ENCODE measurements at places on chromosomes 3 and 15.

- DNase-seq = no peak
Measured at GRCh38 chr3:59538753-59539432, 489.1 kb upstream of the CFAP20DC start.

DNA sequence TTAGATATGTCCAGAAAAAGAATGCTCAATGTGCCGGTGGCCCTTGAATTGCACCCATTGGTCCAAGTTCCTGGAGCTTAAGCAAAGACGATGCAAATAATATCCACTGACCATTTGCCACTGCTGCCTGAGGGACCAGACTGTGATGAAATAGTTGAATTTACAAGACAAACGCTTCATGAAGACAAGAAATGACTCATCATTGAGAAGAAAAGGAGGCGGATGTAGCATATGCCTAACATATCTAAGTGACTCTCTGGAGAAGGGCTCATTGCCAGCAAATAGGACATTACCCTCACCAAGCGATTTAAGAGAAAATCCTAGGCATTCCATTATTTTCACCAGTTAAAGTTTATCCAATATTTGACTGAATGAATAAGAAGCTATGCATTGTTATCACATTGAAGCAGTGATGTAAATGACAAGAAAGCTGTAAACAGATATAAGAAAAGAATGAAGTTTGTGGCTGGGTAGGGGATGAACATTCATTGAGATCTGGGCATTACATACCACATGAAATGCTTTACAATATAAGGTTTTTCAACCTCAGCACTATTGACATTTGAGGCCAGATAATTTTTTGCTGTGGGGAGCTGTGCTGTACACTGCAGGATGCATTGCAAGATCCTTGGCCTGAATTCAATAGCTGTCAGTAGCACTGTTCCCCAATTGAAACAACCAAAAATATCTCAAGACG, 48.9 kb upstream of the CPNE4 start:
- DNase-seq = no peak

DNA sequence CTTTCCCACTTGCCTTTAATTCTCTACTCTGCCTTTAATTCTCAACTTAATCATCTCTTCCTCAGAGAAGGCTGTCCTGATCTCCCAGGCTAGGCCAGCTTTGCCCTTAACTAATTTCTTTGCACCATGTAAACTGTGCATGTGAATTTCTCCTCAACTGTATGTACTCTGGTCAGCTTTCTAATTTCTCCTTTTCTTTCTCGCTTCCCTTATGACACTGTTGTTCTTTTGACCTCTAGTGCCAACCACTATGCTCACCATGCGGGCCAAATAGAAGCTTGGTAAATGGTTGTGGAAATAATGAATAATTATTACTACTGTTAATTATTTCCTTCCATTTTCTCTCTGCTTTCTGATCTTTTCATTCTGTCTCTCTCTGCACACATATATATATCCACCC, 269.0 kb upstream of the CRBN start:
- DNase-seq = no peak

DNA sequence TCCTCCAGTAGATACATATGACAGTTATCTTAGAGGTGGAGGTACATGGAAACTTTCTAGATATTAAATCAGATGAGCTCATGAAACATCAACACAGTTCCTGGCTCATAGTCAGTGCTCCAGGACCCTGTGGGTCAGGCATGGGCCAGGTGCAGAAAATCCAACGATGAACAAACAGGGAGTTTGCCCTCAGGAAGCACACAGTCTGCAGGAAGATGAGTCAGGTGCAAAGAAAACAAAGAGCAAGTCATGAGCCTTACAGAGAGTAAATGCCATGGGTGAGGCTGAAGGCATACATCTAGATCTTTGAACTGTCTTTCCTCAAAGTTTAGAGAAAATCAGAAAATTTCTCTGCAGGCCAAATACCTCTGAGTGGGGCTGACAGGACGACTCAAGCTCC, 184.2 kb upstream of the TPM1 start:
- DNase-seq = no peak

DNA sequence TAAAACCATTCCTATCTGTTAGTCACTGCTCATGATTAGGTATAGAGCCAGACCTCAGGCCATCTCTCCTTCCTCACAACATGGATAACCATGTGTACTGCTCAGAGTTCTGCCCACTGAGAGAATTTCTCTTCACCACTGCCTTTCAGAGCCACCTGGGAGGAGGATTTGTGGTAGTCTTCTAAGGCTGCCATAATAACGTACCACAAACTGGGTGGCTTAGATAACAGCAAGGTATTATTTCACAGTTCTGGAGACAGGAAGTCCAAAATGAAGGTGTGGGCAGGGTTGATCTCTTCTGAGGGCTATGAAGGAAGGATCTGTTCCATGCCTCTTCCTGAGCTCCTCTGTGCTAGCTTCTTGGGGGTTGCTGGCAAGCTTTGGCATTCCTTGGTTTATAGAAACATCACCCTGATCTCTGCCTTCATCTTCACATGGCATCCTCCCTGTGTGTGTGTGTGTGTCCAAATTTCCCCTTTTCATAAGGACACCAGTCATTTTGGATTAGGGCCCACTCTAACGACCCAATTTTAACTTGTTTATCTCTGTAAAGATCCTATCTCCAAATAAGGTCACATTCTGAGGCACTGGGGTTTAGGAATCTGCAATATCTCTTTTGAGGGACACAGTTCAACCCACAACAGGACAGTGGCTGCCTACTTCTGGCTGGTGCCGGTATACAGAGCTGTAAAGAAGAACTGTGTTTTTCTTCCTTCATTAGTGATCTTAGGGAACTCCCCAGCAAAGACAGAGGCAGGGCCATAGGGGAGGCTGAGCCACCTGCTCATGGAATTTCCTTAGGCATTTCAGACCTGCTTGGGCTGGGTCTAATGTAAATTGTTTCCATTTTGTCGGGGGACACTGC, 42.1 kb upstream of the NOX5 start:
- no peak for DNase-seq

GRCh38 chr3:61093364-61093763, 157.9 kb downstream of the FHIT start:
- no peak for DNase-seq

GRCh38 chr15:40239404-40239692, 485 bp downstream of the PAK6 start:
- no peak for DNase-seq

DNA sequence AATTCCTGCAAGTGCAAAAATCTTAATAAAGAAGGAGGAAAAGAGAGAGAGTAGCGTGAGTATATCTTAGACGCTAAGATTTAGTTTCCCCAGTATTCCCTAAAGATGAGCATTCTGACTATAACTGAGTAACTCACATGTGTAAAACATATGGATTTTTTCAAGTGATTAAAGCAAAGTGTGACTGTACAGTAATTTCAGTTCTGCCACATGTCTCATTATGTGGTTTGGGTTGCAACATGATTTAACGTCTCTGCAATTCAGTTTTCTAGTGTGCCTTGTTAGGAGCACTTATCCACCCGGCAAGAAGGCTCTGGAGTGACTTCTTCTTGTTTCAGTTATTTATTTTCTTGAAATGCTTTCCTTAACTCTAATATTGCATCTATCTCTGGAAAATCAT, 514.1 kb downstream of the ROBO1 start:
- DNase-seq = no peak

DNA sequence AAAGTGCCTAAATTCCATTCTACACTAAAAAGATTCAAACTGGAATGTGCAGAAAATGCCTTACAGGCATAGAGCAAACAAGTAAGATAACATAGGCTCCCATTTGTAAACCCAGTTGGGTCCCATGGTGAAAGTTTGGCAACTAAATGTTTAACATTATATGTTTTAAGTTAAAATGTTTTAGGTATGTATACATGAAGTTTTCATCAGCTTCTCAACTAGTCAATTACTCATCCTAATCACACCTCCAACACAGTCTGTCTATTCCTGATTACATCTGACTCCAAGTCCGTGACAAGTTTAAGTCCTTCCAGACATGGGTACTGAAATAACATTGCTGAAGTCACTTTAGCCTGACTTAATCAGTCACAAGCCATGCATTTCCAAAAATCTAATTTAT, 25.0 kb downstream of the MYLK start:
- DNase-seq = no peak

DNA sequence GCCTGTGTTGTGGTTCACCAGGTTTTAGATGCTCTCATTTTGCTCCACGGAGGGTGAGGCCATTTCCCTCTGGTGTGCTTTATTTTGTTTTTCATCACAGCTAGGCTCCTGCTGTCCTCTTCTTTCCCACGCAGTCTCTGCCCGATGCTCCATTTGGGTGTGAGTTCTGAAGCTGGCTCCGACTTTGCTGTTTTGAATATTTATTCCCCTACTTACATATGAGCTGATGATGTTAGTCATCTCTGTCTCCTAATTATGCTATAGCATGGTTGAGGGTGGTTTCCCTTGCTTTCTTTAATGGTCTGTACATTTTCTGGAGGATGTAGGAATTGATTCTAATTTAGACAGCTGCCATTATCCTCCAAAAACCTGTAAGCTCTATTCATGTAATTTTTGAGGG, 168.1 kb upstream of the MYRIP start:
- no peak for DNase-seq

DNA sequence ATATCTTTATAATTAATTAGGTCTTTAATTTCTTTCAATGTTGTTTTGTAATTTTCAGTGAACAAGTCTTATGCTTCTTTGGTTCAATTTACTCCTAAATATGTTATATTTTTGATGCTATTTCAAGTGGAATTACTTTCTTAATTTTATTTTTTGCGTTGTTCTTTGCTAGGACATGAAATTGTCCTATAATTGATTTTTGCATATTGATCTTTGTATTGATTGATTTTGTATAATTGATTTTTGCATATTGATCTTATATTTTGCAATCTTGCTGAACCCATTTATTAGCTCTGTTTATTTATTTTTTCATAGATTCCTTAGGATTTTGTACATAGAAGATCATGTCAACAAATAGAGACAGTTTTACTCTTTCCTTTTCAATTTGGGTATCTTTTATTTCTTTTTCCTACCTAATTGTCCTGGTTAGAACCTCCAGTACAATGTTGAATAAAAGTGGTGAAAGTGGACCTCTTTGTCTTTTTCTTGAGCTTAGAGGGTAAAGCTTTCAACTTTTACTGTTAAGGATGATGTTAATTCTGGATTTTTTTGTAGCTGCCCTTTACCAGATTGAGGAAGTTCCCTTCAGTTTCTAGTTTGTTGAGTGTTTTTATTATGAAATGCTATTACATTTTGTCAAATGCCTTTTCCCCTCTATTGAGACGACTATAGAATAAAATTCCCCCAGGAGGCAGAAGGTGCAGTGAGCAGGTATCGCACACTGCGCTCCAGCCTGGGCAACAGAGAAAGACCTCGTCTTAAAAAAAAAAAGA, 36.8 kb upstream of the CCDC50 start:
- DNase-seq = no peak

DNA sequence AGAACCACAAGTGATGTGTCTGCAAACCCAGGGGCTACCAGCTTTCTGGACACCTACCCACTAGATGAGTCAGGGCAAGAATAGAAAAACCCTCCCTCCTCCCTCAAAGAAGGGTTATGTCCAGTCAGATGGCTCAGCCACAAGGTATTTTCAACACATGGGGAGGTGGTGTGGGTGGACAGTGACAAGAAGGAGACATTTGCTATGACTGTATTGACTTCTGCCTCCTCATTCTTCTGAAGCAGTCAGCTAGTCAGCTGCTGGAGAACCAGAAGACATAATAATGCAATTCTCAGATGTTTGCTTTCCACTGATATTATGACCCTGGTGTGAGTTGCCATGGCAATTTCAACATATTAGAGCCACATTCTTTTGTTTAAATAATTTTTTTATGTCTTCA, 66.7 kb upstream of the GOLGA8B start:
- DNase-seq = no peak

- DNase-seq = no peak
Measured at GRCh38 chr3:128849911-128850455, 29.4 kb upstream of the ACAD9 start.

DNA sequence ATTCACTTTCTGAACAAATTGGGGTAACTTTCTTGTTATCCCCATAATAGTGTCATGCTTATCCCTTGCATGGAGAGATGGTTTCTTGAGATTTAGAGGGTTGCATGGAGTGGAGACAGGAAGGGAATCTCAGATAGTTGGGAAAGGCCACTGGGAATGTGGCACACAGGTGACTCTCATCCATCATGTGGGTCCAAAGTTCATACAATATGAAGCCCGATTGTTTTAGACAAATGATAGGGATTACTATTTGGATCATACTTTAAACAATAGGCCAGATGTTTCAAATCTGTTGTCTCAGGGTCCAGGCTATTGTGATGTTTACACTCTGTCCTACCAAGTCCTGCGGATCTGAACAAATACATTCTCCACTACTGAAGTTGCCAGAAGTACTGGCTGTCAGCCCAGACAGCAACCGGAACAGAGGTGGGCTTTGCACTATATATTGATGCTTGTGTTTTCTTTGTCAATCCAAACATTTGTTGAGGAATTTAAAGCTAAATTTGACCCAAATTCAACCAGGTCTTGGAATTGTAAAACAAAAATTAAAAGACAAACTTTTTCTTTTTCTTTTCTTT, 39.2 kb upstream of the NMNAT3 start:
- DNase-seq = no peak
